ENCODE measurements at places on chromosomes 12 and 14.

DNA sequence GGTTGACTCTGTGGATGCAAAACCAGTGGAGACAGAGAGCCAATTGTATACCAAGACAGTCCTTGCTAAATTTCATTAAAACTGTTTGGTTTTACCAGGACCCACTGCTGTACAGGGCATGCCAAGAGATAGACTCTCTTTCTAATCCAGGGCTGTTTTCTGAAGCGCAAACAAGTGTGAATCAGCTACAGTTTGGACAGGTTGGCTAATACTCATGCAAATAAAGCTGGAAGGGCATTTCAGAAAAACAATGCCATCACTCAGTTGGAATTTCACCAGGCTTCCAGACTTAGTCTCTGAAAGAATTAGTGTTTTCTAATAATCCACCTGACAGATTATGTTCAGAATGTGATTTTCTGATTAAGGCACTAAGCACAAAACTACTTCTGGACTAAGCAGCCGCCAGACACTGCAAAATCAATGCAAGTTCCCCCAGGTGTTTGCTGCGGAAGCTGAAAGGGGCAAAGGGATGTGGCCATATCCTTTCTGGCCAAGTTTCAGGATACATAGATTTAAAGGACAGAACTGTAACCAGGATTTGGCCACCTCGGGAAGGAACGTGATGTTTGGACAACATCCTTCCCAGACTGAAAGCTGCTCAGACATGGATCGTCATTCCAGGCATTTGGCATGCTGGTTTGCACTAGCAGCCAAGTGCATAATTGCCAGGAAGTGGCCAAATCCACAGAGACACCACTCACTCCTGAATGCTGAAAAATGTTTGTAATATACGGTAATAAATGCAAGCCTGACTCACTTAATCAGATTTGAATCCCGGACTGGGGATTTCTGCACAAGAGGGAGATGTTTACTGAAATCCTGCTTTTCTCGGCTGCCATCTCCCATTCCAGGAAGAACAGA is 32.0 kb upstream of the CDKN3 start:
- no peak for DNase-seq

DNA sequence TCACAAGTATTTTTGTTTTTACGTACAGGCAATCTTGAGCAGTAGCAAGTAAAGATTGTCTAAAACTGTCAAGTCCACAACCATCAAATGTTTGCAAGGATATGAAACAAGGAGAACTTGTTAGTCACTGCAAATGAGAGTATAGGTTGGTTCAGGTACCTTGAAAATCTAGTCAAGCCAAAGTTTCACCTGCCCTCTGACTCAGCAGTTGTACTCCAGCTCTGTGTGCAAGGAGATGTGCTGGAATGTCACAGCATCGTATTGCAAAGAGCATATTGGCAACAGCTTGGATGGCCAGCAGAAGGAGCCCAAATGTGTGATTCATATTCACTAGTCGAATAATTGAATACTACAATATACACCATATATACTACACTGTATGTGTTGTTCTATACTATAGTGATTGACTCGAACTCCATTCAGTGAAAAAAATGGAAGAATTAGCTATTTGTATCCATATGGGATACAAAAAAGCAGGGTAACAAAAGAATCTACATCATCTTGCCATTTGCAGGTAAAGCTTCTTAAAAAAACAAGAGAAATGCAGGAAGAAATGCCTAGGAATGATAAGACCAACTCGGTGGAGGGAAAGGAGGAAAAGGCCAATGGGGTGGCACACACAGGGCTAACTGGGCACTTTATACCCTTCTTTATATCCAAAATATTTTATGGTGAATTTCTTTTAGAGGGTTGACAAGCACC is 44.0 kb downstream of the EID3 start:
- DNase-seq: no peak

DNA sequence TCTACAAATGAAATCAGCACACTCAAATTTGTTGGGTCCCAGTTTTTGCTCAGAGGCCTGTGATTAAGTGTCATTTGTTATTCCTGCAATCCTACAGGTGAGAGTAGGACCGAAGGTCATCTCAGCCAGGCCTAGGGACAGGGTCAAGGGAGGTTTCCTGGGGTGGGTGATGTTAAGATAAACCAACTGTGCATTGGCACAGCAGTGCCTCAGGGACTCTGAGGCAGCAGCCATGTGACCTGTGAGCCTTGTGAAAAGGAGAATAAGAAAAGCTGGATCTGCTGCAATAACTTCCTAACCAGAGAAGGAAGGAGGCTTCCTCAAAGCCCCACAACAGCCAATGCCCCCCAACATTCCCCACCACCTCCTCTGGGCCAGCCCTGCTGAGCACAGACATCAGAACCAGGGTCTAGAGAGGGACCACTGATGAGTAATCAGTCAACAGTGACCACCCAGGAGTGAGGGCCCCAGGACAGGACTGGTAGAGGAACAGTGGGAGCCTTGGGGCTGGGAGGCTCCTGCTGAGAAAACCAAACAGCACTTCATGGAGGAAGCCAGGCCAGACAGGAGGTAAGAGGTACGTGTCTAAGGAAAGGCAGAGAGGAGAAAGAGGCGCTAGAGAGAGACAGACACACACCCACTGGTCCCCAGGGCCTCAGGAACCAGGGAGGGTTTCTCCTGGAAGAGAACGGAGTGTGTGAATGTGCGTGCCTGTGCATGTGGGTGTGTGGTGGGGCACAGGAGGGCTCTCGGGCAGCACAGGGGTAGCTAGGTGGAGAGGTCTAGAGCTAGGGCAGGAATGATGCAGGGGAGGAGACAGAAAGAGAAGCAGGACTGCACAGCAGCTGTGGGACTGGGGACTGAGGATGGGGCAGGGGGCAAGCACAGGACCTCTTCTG is 82.4 kb downstream of the ITPK1 start:
- DNase-seq: no peak

DNA sequence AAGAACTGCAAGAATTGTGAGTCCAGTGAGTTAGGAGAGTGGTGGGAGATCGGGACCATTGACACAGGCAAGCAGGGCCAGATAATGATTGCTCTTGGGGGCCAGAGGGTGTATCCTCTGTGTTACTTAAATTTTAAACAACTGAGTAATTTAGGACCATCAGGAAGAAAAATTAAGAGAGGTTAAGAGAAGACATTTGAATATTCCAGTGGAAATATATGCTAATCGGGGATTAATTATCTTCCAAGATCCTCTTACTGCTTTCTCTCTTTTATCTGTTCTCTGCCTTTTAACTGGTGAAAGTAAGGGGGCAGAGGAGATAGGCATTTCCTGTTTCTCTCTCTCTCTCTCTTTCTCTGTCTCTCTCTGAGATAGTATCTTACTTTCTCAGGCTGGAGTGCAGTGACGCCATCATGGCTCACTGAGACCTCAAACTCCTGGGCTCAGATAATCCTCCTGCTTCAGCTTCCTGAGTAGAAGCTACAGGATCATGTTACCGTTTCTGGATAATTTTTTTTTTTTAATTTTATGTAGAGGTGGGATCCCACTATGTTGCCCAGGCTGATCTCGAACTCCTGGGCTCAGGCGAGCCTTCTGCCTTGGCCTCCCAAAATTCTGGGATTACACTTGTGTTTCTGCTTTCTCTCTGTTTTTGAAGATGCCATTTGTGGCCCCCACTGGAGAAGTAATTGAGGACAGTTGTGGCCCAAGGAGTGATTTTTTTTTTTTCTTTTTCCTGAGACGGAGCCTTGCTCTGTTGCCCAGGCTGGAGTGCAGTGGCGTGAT is 85.1 kb downstream of the DIP2B start:
- DNase-seq: no peak

DNA sequence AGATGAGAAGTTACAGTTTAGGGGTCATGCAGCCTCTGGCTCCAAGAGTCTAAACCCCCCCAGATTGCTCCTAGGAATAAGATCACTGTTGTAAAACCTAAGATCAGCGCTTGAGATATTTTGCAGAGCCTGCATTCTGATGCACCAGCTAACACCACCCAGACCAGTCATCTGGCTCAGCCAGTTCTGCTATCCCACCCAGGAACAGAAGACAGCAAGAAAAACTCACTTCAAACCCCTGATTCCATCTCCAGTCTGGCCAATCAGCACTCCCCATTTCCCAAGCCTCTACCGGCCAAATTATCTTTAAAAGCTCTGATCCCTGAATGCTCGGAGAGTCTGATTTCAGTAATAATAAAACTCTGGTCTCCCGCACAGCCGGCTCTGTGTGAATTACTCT is 158.6 kb downstream of the ZNF664 start:
- no peak for DNase-seq

GRCh38 chr12:10301103-10301502 is 6.6 kb upstream of the KLRD1 start:
- no peak for DNase-seq

DNA sequence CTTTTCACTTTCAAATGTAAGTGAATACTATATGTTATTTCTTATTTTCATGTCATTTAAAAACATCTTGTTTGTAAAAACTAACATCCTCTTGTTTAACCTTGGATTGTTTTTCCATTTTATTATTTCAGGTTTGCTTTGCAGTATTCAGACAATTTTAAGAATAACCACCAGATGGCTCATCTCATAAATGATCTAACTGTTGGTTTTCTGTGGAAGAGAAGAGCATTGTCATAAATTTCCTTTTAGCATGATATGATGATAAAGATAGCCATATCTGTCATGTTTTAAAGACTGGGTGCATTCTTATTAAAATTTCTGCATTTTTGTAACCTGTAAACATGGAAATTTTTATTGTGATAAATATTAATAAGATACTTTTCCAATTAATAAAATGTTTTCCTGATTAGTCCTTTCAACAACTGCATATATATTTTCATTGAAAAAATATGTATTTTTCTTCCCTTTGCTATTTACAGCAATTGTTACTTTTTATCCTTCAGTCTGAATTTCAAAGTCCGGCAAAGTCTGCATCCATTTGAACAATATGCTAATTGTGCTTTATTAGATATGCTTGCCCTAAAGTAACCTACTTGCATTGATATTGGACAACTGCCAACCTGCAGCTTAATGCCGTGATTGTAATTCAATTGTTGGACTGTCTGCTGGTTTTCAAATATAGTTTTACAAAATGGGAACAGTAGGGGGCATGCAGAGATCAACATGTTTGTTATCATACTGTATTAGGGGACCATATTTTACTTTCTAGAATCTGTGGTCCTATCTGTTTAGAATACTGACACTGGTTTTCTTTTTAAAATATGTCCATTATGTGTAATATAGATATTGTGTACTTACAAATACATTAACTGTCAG is 163.4 kb downstream of the GARIN6 start:
- no peak for DNase-seq

DNA sequence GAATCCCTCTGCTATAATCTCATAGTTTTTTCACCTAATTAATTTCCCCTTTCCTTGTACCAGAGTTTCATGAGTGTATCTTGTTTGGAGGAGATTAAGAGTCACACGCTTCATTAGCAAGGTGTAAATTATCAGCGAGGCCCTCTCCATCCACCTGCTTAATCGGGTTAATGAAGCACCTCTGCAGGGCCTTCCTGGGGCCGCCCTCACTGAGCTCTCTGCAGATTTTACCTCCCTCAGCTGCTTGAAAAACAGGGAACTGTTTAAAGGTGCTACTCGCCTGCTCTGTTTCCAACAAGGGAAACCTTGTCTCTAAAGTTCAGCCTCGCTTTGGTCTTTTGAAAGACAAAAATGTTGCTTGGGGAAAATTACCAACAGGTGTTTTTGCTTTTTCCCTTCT is 35.8 kb downstream of the OTX2 start:
- DNase-seq: no peak

- no peak for DNase-seq
These were observed 6.1 kb upstream of the SNAPC1 start for GRCh38 chr14:61756135-61756534.

GRCh38 chr12:19382111-19382526 is 57.2 kb upstream of the AEBP2 start:
- DNase-seq: no peak

DNA sequence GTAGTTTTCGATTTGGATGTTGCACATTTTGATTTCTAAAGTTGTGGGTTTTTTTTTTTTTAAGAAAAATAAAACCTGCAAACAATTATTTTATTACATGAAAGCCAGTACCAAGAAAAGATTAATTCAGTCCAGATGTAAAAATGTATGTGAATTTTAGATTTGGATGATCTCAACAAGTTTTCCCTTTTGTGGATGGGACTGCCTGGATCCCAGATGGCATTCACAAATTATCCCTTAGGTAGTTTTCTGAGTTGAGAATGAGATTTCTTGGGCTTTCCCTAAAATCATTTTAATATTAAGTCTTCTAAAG is 2.8 kb downstream of the FRMD6 start:
- no peak for DNase-seq

GRCh38 chr14:96299441-96299840 is 43.4 kb downstream of the BDKRB1 start:
- no peak for DNase-seq

- DNase-seq: no peak
These were observed 75.9 kb downstream of the ATP2B1 start for GRCh38 chr12:89632778-89633177.

GRCh38 chr14:65414961-65415589 is 2.5 kb downstream of the FUT8 start:
- peak; percentile 35 for DNase-seq

DNA sequence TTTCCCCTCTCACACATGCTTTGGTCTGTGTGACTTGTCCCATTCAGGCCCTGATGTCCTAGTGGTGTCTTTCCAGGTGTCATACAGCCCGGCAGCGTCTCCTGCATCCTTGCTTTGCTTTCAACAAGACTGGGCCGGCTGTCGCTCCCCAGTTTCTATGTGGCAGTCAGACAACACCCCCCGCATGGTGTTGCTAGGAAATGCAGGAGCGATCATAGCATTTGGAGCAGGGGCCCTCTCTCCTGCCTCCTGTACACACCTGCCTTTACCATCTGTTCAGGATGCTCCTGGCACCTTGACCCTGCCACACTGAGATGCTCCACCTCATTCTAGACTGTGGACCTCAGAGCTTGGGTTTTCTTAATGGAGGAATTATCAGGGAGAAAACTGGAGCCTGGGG is 29.5 kb downstream of the CACNA1C start:
- DNase-seq: no peak

Measured in naive thymus-derived CD8-positive, alpha-beta T cell (primary cell).